ENCODE measurements at places on chromosomes 1 and 21.

GRCh38 chr1:197736685-197737084, 38.6 kb downstream of the DENND1B start:
- DNase-seq: no peak

- no peak for DNase-seq
These were observed 13.7 kb upstream of the CCN1 start for GRCh38 chr1:85566890-85567289.

- DNase-seq: no peak
These were observed 18.0 kb downstream of the SLC2A7 start for GRCh38 chr1:9008236-9008635.

- DNase-seq: no peak
These were observed 34.0 kb upstream of the ARHGAP29 start for GRCh38 chr1:94271373-94271772.

DNA sequence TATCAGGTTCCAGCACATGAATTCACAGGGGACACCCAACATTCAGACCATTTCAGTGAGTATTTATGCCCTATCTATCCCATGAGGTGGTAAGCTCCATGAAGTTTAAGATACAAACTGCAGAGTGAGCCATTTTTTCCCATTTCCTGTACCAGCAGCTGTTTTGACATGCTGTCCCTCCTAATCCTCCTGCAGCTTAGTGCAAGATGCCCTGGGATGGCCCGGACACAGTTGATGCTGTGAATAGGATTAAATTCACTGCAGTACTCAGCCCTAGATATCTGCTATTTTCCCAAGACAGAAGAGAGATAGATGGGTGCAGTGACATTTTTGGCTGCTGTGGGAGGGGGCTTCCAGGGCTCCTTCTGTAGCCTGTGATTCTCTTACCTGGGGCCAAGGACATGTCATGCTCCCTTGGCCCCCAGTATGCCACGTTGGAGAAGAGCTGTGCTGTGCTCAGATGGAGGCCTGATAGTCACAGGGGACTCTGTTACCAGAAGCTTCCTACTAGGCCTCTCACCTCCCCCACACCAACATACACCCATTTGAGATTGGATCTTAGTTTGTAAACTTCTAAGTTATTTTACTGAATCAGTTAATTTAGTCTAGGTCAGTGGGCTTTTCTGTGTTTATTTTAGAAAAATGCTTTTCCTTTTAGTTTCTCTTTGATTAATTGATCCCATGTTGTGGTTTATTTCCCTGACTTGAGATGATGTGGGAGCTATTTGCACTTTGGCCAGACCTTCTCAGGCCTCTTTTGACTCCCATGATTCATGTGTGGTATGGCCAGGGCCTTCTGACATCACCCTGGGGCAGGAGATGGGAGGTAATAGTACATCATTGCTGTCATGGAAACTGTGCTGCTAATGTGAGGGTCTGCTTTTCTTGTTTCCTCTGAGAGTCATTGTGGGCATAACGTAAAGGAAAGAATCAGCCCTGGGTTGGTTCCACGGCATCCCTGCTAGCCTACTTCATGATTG, 92.6 kb downstream of the ST3GAL3 start:
- DNase-seq: no peak

Data from amygdala (tissue), 56 donors.